ENCODE measurements at places on chromosomes 1 and 21.
A peak's percentile ranks its signal among the peaks of the same experiment; 100 is the strongest.

- no peak for DNase-seq
These were observed 56.3 kb downstream of the DPH5 start for GRCh38 chr1:100969327-100969726.

DNA sequence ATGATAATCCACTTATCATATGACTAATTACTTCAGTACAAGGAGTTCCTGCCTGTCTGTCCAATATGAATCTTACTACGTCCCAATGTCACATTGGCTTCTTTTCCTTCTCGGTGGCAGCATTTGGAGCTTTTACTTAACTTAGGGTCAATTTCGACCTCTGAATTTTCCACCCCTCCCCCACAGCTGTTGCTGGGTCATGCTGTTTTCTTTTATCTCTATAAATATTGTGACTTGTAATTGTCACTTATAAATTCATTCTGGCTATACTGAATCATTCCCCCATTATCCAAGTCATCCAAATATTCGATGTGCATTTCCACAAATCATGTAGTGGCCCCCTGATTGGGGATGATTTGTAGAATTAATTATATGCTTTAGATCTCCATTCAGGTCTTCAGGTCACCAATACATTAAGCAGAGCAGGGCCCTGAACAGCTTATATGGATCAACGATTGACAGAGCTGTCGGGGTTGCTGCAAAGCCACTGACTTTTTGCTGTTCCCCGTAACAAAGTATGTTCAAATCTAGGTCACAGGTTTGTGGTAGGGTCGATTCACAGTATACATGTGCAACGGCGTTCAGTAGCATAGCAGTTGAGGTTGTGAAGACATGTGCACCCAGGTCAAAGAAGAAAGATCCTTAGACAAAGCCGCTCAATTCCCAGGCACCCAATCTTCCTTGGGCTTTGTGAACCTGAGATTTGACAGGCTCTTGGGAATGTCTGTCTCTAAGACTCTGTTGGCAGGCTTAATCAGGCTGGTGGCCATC, 18.3 kb upstream of the RNU1-4 start:
- no peak for DNase-seq

- no peak for DNase-seq
These were observed 288.0 kb downstream of the PBX1 start for GRCh38 chr1:164846731-164847691.

DNA sequence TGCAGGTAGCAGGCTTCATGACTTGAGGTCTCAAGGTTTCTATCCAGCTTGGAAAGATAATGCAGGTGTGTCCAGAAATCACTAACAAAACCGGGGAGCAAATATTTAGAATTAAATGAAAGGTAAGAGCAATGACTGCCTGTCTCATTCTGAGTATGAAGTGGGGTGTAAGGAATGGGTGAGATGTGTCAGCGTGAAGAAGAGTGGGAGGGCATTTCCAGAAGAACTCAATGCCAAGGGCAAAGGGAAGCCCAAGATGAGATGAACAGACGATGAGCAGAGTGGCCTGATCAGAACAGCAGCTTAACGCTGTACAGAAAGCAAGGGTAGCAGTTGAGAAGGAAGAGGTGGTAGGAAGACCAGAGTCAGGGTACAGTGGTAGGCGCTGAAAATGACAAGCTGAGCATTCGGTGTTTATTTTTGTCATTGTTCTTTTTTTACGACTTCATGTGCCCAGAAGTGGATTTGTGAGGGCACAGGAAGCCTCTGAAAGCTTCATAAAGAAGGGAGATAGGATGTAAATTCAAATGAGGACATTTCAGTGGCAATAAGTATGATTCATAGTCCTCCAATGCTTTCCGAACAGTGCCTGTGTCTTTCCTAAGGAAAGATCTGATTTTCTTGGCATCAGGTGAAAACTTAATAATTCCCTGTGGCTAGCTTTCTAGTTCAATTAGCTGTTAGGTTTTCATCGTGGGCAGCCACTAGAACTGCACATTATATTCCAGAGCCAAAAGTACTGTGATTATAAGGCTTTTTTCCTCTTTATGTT, 190.5 kb downstream of the APP start:
- DNase-seq = no peak

- DNase-seq = no peak
These were observed 58.0 kb downstream of the NKAIN1 start for GRCh38 chr1:31181515-31182343.

DNA sequence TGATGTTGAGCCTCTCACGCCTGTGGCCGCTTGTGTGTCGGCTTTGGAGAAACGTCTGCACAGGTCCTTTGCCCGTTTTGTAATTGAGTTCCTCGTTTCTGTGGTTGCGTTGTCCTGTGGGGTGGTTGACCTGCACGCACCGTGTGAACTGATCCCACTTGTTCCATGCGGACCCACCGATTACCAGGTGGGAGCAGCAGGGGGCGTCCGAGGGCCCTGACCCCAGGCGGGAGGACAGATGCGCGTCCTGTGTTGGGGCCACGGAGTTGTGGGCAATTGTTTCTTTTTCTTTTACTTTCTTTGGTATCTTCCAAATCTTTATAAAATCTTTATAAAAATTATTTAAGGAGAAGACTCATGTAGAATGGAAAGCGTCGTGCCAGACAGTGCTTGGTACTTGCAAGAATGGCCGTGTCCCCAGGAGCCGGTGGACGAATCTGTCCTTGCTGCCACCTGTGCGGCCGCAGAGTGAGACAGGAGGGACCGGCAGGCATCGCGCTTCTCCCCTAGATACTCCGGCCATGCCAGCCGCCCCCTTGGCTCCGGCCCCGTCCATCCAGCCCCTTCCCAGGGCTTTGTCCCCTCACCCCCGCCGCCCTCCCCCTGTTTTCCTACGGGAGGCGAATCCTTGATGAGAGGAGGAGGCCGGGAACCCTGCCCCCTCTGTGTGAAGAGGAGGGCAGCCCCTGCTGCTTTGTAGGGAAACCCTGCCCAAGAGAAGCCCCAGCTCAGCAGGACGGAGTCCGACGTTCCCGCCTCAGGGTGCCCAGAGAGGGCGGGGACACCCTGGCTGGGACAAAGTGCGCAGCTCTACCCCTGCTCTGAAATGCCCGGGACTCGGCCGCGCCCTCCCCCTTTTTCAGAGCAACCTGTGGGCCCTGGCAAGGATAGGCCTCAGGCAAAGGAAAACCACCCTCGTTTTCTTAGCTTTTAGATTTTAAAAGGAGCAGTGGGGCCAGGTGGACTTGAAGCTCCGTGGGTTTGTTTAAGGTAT, 41.7 kb downstream of the PRKCZ start:
- DNase-seq = no peak

DNA sequence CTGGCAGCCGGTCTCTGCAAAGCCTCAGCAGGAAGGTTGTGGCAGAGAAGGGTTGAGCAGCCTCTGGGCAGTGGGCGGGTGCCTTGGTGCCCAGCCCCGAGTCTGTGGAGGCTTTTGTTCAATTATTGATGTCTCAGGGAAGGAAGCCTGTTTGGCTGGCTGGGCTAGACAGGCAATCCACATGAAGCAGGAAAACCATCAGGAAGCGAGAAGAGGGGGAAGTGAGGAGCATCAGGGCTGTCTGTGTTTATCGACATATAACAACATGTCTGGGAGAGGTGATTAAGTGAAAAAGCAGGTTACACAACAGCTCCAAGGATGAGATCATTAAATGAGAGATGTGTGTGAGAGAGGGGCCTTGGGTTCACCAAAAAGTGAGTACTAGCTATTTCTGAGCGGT, 105.4 kb downstream of the UBE2U start:
- no peak for DNase-seq

GRCh38 chr21:46544003-46544402, 60.9 kb downstream of the S100B start:
- no peak for DNase-seq

- DNase-seq = no peak
These were observed 69.2 kb upstream of the ERG start for GRCh38 chr21:38567335-38567969.

DNA sequence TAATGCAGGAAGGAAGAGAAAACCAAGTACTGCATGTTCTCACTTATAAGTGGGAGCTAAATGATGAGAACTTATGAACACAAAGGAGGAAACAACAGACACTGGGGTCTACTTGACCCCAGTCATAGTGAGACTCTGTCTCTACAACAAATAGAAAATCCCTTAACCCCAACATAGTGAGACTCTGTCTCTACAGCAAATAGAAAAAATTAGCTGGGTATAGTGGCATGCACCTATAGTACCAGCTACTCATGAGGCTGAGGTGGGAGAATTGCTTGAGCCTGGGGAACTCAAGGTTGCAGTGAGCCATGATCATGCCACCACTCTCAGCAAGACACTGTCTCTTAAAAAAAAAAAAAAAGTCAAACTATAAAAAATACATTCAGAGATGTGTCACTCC, 42.7 kb downstream of the GIPC2 start:
- DNase-seq = no peak

DNA sequence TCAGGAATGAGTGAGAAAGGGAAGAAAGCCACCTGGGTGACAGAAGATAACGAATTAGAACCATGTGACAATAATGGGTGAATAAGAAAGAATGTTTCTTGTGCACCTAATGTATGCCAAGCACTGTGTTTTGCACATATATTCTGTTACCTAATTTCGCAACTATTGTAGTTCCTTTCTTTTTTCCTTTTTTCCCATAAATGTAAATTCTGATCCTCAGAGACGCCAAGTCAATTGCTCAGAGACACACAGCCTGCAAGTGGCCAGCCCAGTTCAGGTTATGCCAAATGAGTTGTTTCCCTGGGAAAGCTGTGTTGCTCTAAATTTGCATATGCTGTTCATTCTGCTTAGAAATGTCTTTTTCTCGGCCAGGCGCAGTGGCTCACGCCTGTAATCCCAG, 1.7 kb upstream of the RSPO1 start:
- no peak for DNase-seq

GRCh38 chr1:152440635-152441471, 26.8 kb upstream of the CRNN start:
- DNase-seq = peak; percentile 16

GRCh38 chr1:10071640-10072039, 38.9 kb downstream of the UBE4B start:
- DNase-seq = no peak

GRCh38 chr1:33971018-33971710, 107.3 kb downstream of the HMGB4 start:
- DNase-seq = no peak

- no peak for DNase-seq
These were observed 15.2 kb downstream of the H6PD start for GRCh38 chr1:9249534-9250410.

DNA sequence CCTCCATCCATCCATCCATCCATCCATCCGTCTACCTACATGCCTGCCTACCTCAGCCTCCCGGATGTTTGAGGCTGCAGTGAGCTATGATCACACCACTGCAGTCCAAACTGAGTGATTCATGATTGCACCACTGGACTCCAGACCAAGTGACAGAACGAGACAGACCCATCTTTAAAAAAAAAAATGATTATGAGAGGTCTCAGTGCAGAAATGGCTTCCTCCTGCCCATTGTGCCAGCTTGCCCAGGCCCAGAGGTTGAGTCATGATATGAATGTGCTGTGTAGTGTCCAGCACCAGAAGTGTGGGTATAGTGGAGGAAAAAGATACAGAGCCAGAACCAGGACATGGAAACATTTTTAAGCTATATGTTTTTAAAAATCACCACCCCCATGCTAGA, 149.9 kb downstream of the KIF26B start:
- no peak for DNase-seq

- no peak for DNase-seq
These were observed 79.5 kb downstream of the MRPL37 start for GRCh38 chr1:54279457-54279856.

DNA sequence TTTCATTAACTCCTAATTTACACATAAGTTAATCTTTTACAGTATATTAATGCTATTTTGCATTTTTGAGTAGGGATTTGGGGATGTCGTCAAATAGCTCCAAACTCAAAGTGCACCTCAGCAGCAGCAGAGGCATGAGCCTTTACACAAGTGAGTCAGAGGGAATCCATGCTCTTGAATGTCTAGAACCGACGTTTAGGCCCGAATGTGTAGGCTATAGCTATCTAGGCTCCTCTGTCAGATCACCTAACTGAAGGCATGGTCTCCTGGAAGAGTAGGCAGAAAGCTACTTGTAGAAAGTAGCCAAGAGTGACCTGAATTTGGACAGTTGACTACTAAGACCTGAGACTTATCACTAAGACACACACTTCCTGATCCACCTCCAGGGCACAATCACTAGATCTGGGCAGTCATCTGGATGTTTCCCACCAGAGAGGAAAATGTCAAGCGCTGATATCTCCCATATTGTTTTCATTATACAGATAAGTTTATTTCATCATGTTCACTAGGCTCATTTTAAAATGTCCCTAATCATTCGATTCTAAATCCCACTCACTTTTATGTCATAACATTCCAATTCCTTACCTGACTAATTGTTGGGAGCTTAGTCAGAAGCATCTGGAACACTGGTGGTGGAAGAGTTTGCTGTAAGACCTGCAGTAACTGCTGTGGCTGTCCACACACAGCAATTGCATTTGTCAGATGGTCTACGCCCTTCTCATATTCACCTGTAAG, 15.3 kb downstream of the TOMM20 start:
- DNase-seq = no peak

DNA sequence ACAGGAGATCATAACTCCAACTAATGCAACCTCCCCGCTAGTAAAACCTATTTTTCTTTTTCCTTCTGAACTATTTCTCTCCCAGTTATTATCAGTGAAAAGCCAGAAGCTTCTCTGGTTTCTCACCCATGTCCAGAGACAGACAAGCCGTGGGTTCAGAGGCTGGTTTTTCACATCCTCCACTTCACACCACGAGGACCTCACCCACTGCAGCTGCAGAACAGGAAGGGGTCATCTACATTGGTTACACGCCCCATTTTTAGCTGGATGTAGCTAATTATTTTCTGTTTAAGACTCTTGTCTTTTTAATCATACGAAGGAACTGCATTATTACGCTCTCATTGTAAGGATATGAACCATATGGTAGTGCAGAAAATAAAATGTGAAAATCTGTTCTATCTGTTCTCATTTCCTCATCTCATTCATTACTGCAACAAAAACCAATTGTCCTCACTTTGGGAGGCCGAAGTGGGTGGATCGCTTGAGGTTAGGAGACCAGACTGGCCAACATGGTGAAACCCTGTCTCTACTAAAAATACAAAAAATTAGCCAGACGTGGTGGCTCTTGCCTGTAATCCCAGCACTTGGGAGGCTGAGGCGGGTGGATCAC, 39.1 kb upstream of the CLDN14 start:
- no peak for DNase-seq

- no peak for DNase-seq
These were observed 1.6 kb downstream of the THEM5 start for GRCh38 chr1:151851886-151852285.

DNA sequence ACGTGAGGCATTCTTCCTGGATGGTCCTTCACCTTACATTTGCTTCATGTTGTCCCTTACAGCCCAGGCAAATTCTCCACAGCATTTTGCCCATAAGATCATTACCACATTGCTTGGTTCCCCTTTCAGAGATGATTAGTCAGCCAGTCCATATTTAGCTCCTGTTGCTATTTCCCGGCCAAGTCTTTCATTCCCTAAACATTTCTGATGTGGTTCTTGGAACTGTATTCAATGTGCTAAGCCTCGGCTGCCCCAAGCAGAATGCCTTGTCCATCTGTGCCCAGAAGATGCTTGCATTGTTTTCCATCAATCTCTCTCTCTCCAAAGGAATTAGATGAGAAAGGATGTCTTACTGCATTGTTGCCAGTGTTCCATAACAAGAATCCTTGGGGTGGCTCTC, 420.9 kb upstream of the CAMK1G start:
- DNase-seq = peak; percentile 96

GRCh38 chr1:245748240-245748639, 593.5 kb downstream of the KIF26B start:
- no peak for DNase-seq

GRCh38 chr1:226741009-226741408, 1.9 kb upstream of the ITPKB start:
- no peak for DNase-seq

All from NCI-H446 treated with DMSO at 0.1 percent for 48 hours (cell line).